Right hindlimb (tissue), 1 donor: ENCODE measurements at places on chromosomes 5 and 9.

DNA sequence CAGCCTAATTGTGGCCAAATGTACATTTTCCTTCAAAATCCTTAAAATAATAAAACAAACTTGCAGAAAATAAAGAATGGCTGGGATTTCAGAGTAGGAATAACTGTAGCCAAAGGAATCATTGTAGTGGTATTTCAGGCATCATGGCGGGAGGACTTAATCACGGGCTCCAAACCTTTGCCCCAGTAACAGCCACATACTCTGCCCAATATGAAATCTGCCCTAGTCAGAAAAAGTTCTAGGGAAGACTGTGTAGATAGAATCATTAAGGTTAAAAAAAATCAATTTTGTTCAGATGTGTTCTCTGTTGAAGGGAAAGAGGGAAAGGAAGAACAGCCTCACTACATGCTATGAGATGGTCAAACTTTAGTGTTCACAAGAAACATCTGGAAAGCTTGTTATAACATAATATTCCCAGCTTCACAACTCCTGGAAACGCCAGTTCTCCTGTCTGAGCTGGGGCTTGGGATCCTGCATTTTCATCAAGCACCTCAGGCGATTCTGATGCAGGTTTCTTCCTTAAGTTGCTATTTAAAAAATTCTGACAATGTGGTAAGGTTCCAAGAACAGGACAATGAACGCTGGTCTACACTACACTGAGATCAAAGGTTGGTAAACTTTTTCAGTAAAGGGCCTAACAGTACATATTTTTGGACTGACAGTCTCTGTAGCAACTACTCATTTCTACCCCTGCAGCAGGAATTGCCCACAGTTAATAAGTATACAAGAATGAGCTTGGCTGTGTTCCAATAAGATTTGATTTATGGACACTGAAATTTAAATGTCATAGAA is 87.9 kb downstream of the CEMIP2 start:
- DNase-seq, result no peak

- peak; percentile 29 for DNase-seq
Observed at GRCh38 chr5:82513738-82514137, 235.6 kb upstream of the RPS23 start.

GRCh38 chr9:14344053-14344524 is 30.1 kb upstream of the NFIB start:
- peak; percentile 83 for DNase-seq

DNA sequence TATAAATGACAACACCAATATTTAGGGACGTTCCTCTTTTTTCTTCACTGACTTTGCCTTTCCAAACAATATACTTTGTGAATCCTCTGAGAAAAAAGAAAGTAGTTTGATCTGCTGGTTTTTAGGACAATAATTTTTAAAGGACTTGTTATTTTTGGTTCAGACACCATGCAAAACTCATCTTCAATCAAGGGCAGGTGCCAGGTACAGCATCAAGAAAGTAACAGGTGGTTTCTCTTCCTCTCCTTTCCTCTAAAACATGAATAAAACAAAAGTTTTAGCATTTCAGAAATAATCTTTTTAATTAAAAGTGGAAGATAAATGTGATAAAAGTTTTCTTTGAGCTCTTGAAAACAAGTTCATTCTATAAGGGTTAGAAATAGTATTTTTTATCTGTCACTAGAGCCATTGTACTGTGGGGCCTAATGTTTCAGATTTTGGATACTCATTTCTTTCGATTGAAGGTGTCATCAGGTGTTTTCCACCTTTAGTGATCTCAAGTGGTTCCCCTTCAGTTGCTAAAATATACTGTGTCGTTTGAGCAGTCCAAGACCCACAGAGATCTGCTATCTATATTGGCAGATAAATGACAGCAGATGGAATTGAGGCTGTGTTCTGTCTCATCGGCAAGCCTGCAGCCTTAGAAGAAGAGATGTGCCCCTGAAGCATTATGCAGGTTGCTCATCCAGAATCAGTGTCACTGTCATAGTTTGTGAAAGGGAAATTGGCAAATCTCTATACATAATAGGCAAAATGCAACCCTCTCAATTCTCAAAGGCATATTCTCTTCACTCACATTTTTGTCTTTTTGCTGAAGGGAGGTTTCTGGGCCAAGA is 499.7 kb downstream of the PDE4D start:
- no peak for DNase-seq

DNA sequence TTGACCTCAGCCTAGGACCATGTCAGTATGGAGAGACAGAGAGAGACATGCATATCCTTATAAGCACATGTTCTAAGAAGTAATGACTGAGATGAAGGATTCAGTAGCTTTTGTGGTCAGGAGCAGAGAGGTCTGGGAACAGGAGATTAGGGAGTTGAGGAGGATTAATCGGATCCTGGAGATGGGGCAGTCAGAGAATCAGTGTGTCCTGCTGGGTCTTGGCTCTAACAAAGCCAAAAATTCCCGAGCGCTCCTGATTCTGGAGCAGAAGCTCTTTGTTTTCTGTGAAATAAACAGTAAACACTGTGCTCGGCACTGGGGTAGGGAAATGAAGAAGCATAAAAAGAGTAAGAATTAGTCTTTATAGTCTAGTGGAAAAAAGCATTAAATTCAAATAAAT is 520.0 kb upstream of the CLINT1 start:
- no peak for DNase-seq

GRCh38 chr5:122478741-122479442 is 166.9 kb downstream of the SNCAIP start:
- no peak for DNase-seq

GRCh38 chr5:5419291-5420210 is 2.9 kb upstream of the ICE1 start:
- DNase-seq, result peak; percentile 53

DNA sequence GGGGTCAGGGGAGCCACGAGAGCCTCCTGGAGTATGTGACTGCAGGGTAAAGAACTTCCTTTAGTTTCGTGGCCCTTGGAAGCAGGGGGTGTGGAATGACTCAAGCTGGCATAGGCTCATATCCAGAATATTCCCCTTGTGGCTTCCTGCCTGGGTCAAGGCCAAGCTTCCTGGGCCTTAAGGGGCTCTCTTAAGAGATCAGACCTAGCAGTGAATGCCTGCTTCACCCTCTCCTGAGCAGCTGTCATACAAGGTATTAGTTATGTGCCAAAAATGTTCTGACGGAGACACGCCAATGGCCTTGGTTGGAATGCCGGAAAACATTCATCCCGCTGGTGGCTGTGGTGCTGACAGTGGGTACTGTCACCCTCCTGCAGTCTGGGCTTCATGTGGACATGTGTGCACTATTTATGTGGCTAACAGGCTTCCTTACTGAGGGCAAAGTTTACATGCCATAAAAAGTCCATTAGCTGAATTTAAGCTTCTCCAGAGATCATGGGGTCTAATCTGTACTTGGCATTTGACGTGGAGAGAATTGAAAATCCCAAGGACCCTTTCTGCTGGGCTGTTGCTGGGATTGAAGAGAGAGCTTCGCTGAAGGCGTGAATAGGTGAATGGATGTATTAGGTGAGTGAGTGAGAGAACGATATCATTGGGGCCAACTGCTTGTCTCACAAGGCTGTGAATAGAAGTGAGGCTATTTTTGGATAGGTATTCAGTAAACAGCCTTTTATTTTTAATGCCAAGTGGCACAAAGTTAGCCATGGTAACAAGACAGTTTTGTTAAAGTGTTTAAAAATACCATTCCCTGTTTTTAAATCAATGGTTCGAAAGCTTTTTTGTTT is 156.8 kb downstream of the MACROH2A1 start:
- peak; percentile 45 for DNase-seq

GRCh38 chr5:51495672-51496071 is 112.4 kb downstream of the ISL1 start:
- no peak for DNase-seq

- DNase-seq, result no peak
Observed at GRCh38 chr9:128321343-128321742, 904 bp downstream of the TRUB2 start.

DNA sequence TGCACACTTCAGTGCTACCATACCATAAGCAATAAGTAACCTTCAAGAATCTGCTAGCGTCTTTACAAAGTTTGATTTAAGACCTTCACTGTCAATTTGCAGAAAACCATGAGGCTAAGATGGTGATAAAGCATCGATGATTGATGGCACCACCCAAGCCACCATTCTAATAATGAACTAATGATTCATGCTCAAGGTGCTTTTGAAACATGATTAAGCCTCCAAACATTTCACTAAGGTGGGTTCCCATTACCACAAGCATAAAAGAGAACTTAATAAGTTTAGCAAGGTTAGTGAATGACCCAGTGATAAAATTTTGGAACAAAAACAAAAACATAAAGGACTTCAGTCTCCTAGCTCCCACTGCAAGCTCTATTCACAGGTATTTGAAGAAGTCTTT is 214.7 kb downstream of the FBXL17 start:
- DNase-seq, result no peak

GRCh38 chr5:126464959-126465358 is 41.8 kb downstream of the GRAMD2B start:
- no peak for DNase-seq

DNA sequence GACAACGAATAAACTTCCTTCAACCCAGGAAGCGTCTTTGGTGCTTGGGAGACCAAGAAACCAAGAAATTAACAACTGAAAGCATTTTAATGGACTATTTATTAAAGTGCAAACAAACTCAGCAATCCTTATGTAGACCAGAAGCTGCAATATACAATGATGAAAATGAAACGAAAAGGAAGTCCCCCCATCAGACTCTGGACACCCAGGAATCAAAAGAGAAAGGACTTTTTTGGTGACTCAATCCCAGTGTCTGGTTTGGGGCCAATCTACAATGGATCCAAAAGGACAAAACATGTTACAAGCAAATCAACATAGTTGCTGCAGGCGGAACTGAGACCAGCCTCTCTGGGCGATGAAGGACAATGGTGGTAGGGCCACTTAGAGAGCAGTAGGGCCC is 39.5 kb downstream of the C9orf152 start:
- no peak for DNase-seq

GRCh38 chr5:62974623-62975022 is 396.0 kb downstream of the LRRC70 start:
- no peak for DNase-seq

DNA sequence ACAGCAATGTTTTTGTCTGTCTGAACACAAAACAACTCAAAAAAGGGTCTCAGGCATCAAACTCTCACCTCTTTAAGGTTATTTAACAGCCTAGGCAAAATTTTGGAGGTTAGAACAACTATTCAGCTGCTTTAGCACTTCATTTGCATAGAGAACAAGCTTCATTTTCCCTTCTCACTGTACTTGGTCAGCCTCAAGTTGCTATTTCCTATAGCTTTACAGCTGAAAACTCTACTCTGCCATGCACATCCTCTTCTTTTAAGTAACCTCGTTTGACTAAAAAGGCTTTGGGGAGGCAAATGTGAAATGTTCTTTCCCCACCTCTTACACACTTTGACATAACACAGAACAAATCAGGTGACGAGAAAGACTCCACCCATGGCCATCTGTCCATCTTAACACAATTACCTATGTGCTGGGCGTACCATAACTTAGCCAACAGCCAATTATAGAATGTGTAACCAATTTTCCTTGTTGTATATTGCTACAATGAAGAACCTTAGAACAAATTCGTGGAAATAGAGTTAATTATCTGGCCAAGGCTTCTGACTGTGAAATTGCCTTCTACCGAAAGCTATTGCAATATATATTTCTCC is 195.7 kb downstream of the DCP2 start:
- DNase-seq, result no peak

GRCh38 chr9:113906411-113907110 is 30.5 kb downstream of the ZNF618 start:
- no peak for DNase-seq

GRCh38 chr5:59328709-59329296 is 564.7 kb downstream of the PDE4D start:
- peak; percentile 70 for DNase-seq

- peak; percentile 42 for DNase-seq
Observed at GRCh38 chr9:90870621-90871326, 69.2 kb downstream of the SYK start.

DNA sequence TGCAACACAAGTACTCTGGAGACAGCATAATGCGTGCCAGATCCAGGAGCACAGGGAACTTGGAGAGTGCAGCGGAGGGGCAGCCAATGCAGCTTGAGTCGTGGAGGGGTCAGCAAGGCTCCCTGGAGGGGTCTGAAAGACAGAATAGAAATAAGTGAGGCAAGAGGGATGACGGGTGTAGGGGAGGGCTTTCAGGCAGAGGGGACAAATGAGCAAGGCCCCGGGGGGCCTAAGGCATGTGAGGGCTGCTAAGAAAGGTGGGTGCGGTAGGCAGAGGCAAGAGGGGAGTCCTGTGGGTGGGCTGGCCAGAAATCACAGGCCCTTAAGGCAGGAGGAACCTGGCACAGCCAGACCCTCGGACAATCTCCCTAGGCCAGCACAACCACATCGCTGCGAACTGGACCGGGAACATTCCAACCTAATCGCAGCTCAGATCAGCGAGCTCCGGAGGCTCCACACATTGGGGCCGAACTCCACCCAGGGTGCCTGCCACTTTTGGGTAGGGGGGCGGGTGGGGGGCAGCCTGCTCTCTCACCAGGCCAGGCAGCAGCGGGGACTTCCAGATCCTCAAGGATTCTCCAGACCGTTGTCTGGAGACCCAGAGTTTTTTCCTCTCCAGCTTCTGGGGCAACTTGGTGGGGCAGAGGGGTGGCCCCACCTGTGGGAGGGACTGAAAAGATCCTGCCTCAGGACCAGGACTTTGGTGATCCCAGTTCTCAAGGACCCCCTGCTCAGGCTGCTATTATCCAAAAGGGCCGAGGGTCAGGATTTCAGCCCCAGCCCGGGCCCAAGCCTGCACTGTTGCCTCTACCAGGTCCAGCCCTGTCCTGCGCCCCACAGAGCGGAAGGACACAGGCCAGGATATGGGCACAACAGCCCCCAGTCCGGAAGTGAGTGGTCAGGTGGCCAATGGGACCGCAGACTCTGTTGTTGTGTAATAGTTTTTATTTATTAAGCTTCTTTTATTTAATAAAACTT is 22.7 kb upstream of the CYSTM1 start:
- DNase-seq, result no peak

GRCh38 chr5:102922111-102922720 is 167.1 kb downstream of the PAM start:
- peak; percentile 14 for DNase-seq

GRCh38 chr9:755454-756381 is 85.8 kb upstream of the DMRT1 start:
- no peak for DNase-seq

GRCh38 chr9:20980832-20981455 is 50.5 kb downstream of the HACD4 start:
- DNase-seq, result peak; percentile 29
